Amniotic stem cell (primary cell): ENCODE measurements at places on chromosomes 16 and 17.

GRCh38 chr16:63947022-63947421 lies 1174.8 kb downstream of the CDH11 start:
- DNase-seq = no peak

GRCh38 chr17:44774271-44775135 lies 15.7 kb downstream of the ADAM11 start:
- peak; percentile 34 for DNase-seq

DNA sequence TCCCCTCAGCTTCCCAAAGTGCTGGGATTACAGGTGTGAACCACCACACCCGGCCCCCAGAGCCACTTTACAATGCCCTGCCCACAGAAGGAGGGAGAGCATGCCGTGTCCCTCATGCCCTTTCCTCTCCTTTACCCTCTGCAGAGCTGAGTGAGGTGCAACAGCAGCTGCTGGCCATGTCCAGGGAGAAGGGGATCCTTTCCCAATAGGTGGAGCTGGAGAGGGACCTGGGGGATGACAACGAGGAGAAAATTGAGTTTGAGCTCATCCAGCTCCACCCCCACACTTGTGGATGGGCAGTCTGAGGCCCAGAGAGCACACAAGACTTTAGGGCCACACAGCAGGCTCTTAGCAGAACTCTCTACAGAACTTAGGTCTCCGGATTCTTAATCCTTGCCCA lies 7.9 kb upstream of the GSDMA start:
- no peak for DNase-seq

DNA sequence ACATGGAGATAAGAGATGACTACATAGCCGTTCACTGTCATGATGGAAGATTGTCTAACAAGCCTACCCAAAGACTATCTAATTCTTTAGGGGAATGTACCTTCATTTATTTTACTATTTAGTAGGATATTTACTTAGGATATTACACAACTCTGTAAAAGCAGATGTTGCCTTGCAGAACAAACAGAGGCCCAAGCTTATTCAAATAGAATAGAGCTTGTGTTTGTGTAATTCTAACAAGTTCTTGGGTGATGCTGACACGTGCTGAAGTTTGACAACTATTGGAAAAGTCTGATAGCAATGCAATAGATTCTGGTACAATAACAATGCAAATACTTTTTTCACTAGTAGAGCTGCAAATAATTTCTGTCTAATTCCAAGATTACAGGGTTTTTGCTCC lies 447.6 kb downstream of the TOX3 start:
- DNase-seq = no peak
